ENCODE measurements at places on chromosomes 1 and 21.
A peak's percentile ranks its signal among the peaks of the same experiment; 100 is the strongest.

DNA sequence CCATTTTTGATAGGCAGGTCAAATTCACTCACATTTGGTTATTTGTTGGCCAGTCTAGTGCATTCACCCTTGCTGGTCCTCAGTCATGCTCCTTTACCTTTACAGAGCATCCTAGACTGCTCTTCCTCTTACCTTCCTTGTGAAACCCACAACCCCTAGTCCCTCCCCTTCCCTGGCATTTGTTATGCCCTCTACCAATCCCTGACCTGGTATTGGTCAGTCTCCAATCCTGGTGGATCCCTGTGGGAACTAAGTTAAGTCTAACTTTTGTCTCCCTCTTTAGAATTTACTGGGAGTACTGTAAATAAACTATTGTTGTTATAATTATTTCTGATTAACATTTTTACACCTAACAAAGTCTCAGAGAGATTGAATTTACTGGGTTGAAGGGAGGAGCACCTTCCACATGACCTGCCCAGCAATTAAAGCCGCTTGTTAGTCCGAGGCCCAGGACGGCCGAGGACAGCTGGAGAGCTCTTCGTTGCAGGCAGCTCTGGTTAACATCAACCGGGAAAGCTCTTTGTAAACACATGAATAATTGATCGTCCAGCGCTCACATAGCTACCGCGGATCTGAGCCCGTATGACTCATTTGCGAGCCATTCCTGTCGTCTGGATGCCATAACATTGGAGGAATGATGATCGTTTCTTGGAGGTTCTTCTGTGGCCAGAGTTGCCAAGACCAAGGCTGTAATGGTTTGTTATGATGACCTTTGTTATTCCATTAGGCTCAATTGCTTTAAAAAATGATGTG is 31.9 kb downstream of the MTARC1 start:
- no peak for DNase-seq

DNA sequence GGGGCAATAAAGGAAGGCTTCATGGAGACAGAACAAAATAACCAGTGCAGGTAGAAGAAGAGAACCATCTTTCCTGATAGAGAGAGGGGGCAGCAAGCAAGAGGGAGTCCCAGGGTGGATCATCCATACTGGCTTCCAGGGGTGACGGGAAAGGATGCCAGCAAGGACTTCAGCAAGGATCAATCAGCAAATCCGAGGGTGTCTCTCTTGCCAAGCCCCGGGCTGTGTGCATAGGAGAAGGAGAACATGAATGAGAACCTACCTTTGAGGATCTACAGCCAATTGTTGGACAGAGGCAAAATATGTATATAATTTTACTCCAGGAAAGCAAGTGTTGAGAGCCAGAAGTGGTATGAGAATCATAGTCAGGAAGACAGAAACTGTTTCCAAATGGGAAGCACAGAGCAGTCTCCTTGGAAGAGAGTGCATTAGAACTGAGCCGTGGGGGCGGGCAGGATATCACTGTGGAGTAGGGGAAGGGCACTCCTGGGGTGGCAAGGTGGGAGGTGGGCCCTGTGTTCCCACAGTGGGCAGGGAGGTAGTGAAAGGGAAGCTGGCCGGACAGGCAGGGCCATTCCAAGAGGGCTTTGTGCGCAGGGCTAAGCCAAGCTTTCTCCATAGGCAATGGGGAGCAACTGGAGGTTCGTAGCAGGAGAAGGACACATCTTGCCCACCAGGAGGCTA is 1.1 kb upstream of the S100A9 start:
- DNase-seq, result no peak

GRCh38 chr1:56557746-56558145 is 21.6 kb downstream of the PLPP3 start:
- DNase-seq, result no peak

DNA sequence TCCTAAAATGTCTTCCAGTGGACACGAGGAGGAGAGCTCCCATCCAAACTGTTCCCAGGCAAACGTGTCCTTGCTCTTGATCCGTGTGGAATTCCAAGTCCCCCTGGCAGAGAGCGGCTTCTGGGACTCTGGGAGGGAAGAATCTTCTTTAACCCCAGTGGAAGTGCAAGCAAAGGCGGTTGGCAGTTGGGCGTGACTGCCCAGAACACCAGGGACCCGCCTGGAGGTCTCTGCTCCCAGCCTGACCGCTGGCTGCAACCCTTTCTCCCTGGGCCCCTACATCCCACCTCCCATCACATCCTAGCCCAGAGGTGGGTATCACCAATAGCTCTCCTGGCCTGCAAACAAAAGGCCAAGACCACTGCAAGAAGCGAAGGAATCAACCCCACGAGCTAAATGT is 17.8 kb downstream of the CASZ1 start:
- no peak for DNase-seq

GRCh38 chr1:78334952-78335351 is 155.8 kb upstream of the PTGFR start:
- DNase-seq, result no peak

DNA sequence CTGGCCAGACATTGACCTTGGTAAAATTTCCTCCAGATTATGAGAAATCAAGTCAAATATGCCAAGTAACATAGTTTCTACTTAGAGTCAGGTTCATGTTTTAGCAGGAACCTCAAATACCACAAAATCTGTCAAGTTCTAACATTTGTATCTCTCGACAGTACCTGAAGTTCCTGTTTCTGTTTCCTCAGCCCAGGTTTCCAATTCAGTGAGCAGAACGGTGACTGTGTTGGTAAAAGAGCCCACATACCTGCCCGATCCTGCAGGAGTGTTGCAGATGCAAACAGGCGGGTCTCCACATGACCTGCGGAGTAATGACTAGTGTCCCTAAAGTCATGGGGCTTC is 57.9 kb upstream of the LGALS8 start:
- DNase-seq, result peak; percentile 31

DNA sequence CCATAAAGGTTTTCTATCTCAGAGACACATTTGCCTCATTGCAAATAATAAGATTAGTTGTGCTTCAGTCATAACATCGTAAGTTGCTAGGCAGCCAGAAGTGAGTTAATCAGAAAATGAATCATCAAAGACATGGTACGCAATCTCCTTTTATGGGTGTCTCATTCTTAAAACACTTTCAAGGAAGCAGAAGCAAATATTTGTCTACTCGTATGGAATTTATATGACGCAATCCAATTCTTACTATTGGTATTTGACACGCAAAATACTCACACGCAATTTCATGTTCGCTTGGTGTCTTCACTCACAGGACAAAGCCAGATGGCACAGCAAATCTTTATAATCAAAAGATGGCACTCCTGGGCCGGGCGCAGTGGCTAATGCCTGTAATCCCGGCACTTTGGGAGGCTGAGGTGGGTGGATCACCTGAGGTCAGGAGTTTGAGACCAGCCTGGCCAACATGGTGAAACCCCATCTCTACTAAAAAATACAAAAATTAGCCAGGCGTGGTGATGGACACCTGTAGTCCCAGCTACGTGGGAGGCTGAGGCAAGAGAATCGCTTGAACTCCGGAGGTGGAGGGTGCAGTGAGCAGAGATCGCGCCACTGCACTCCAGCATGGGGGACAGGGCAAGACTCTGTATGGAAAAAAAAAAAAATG is 56.4 kb downstream of the HLCS start:
- peak; percentile 18 for DNase-seq

GRCh38 chr1:244802556-244803239 is 32.8 kb upstream of the COX20 start:
- no peak for DNase-seq

Data from CD4-positive, alpha-beta T cell treated with Interleukin-4 for 4 hours (primary cell).